ENCODE measurements at places on chromosomes 12 and 14.

DNA sequence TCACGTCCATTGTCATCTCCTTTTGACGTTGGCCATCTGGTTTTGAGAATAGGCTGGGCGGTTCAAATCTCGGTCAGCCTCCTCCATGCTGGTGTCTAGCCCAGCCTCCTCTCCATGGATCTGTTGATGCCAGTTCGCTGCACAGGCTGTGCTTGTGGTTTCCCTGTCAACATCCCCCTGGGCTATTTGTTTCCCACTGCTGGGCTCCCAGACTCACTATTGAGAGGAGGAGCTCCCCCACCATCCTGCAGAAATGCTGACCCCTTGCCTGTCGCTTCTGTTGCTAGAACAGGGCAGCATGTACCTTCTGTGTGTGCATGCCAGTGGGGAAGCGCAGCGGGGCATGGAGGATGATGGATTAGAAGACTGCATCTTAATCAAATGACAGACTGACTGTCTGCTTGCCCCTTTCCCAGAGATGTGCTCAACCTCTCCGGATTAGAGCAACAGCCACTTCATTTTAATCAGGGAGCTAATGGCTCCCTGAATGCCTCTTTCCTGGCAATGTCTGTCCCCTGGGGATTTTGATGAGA lies 170.5 kb downstream of the TSPAN9 start:
- DNase-seq: no peak

DNA sequence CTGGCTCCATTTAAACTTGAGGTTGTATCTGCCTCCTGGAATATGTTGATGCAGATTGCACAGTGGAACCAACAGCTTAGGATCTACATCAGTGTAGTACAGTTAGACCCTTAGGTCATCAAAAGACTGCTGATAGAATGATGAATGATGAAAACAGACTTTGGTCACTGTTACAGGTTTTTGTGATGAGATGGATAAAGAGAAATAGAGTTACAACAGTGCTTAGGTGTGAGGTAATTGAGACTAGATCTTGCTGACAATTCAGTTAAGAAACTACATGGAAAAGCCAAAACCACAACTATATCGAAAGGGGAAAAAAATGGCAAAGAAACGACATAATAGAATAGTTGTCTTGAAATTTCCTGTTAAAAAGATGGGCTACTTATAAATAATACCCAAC lies 145.7 kb upstream of the LMNTD1 start:
- DNase-seq: no peak

GRCh38 chr14:71089971-71090370 lies 182.7 kb downstream of the PCNX1 start:
- DNase-seq: peak; percentile 49

DNA sequence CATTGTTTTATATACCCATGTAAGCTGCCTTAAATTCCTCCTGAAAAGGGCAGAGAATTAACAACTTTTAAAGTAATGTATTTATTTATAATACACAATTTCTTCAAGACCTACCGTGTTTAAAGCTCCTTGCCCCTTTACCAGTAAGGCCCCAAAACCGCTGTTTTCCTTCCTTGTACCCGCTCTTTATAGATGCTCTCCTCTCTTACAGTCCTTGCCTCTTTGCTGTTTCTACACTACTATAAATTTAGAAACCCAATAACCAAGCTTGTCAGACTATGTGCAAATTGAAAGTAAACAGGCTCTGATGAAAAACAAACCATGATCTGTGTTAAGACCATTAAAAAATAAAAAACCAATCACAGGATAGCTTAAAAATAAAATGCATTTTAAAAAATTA lies 3.9 kb downstream of the MPHOSPH9 start:
- no peak for DNase-seq

- DNase-seq: no peak
Observed at GRCh38 chr14:52868911-52869618, 77.7 kb upstream of the GNPNAT1 start.

GRCh38 chr12:80636832-80637231 lies 70.6 kb upstream of the MYF6 start:
- no peak for DNase-seq

DNA sequence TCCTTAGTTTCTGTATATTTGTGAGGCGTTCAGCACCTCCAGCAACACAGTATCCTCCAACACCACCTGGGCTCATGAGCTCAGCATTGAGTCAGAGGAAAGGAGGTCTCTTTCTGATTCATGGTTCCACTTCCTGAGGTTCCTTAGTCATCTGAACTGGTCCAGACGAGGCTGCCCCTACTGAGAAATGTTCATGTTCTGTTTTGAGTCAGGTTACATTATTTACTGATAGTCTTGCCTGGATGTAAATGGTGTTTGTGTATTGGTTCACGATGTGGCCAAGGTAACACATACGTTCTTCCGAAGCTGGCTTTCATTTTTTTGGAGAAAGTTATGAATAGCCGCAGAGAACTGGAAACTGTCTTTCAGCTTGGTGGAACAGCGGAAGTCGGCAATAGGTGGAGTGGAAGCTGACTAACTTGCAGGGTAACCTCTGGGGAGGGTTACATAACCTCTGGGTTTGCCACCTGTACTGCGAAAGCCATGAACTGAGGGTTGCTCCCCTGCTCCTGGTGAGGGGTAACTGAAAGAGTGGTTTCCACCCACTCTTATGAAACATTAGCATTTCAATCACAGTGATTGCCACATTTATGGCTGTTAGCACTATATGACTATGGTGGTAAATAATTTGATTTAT lies 42.2 kb upstream of the MANSC4 start:
- DNase-seq: peak; percentile 97

GRCh38 chr12:126772171-126772864 lies 1494.7 kb upstream of the TMEM132C start:
- peak; percentile 2 for DNase-seq

GRCh38 chr14:80477388-80478160 lies 266.3 kb upstream of the DIO2 start:
- DNase-seq: peak; percentile 71

DNA sequence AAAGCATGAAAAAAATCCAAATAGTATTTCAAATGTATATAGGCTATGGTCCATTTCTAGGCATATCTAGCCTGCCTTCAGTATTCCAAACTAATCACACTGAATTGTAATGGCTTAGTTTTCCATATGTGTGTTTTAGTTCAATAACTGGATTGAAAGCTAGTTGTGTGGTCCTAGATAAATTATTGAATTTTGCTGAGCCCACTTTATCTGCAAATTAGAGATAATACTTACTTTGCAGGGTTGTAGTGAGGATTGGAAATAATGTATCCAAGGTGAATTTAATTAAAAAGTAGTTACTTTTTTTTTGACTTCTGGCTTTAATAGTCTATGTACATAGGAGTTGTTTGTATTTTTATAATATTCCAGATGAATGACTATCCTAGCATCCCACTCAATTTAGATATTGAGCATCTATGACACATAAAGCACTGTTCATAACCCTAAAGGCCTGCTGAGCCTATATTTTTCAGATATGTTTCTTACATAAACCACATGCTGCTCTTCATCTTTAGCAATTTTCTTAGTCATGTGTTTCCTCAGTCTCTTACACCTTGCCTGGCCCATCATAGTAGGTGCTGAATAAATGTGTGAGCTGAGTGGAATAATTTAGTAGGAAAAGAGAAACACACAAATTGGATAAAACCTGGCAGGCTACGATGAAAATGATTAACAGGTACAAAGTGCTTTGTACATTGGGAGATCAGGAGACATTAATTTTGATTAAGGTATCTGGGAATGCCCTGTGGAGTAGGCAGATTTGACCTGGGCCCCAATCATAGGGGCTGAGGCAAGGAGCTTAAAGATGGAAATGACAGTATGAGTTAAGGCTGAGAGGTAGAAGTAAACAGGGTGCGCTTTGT lies 1.1 kb upstream of the ATP23 start:
- DNase-seq: no peak

GRCh38 chr14:103512701-103513611 lies 9.7 kb downstream of the CKB start:
- DNase-seq: peak; percentile 80

DNA sequence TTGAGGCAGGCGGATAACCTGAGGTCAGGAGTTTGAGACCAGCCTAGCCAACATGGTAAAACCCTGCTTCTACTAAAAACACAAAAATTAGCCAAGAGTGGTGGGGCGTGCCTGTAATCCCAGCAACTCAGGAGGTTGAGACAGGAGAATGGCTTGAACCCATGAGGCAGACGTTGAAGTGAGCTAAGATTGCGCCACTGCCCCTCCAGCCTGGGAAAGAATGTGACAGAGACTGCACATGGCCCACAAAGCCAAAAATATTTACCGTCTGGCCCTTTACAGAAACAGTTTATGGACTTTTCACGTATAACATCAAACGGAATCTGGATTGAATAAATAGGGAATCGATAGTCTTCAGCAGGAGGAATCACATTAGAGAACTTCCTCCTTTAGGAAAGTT lies 3.5 kb downstream of the RSRC2 start:
- peak; percentile 76 for DNase-seq

DNA sequence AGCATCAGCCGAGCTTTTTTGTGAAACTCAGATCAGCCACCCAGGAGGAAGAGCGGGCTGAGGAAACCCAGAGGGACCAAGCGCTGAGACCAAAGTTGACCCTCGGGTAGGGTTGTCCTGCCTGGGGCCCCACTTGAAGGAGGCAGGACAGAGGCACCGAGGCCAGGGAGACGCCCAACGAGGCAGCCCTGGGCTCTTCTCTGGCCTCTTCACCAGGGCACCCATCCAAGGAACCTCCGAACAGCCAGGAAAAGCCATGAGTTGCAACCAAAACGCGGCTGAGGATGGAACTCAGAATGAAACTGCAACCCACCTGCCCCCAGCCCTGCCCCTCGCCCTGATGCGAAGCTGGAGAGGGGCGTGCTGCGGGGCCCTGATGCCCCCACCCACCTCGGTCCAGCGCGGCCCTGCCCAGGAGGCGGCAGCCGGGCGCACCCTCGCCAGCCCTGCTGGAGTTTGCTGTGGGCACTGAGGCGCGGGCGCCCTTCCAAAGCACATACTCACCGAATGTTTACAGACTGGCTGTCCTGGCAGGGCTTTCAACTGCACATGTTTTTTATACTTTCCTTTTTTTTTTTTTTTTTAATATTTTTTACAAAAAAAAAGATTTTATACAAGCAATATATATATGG lies 41.9 kb downstream of the JDP2 start:
- DNase-seq: no peak

DNA sequence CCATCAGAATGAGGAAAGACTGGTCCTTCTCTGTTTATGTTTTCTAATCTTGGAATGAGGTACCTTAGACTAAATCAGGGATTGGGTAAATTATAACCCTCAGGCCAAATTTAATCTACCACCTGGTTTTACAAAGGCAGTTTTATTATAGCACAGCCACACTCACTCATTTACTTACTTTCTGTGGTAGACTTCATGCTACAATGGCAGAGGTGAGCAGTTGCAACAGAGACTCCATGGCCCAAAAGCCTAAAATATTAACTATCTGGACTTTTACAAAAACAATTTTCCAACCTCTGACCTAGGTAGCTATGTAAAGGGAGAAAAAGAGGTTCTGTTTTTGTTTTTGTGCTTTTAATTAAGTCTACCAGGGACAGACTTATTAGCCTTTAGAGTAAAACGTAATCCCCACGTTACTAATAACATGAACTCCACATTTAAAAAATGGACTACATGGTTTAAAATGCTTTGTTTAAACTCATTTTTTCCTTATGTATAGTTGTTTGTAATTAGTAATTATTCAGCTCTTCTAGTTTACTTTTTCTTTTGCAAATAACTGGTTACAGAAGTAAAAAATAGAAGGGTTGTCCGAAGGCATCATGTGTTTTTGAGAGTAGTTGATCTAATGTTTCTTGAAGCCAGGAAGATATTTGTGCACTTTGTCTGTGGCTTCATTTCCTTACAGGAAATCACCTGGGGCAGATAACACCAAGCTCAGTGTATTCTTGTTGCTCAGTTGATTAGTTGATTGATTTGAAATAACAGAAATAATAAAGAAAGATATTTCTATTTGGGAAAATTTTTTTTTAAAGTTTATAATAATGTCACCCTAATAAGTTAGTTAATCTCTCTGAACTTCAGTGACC lies 57.6 kb upstream of the ATP2B1 start:
- no peak for DNase-seq

DNA sequence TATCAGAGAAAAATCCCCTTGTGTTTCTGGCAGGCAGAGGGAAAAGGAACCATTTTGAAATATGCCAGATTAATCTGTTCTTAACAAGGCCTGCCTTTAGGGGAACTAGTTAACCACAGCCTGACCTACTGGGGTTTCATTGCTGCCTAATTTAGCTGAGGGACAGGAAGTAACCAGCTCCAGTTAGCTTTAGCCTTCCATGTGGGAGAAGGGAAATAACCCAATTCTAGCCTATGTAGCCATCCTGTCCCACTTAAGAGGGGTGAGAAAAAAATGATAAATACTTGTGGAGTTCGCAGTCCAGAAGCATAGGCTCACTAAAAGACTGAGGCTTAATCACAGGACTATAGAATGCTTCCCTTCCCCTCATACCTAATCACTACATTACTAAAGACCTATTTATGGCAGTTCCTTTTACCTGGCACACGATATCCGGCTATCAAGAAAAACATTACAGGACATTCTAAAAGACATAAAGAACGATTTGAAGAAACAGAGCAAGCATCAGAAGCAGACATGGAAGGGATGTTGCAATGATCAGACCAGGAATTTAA lies 22.8 kb downstream of the COX8C start:
- DNase-seq: no peak

- DNase-seq: no peak
Observed at GRCh38 chr14:99507860-99508640, 26.8 kb downstream of the CCNK start.

- DNase-seq: no peak
Observed at GRCh38 chr12:15206338-15206737, 14.9 kb downstream of the RERG start.

DNA sequence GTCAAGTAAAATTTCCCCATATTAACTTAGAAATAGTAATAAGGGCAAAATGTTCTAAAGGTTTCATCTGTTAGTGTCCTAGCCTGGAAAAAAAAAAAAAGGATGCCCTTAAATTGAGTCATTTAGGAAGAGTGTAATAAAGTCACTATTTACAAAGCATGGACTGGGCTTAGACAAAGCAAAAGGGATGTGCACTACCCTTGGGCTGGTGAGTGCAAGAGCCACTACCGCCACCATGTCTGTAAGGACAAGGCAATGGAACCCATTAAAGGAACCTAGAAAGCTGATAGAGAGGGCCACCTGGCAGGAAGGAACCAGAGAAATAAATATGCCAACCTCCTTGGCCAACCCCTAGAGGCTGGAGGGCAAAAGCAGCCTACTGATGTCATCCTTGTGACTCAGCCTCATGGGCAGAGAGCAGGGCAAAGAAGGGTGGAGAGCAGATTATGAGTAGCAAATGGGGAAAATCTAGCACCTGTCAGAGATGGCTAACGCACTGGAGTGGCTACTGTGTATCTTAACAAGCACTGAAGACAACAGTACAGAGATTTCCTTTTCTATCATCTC lies 59.5 kb upstream of the FUT8 start:
- no peak for DNase-seq

GRCh38 chr14:29664515-29664914 lies 263.1 kb downstream of the PRKD1 start:
- DNase-seq: no peak

- no peak for DNase-seq
Observed at GRCh38 chr12:113369391-113369985, 11.1 kb downstream of the PLBD2 start.
